Posterior cingulate gyrus (tissue), 11 donors: ENCODE measurements at places on chromosomes 7 and 10.

GRCh38 chr7:84138411-84138810, 56.2 kb downstream of the SEMA3A start:
- DNase-seq, result no peak

DNA sequence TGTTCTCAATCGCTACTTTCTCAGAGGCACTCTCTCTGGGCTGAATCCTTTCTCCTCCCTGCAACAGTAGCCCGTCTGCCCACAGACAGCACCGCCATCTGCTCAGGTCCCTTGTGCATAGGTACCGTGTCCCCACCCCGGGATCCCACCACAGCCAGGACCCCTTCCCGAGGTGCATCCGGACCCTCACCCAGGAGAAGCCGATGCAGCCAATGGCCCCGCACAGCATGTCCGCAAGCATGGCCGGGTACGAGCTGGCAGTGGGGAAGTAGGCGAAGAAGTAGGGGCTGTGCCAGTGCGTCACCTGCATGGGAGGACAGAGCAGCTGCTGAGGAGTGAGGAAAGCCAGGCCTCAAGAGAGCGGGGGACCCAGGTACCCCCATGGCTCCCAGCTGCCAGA, 25.5 kb downstream of the DDC start:
- DNase-seq, result no peak

- DNase-seq, result no peak
Measured at GRCh38 chr10:131860806-131861440, 39.9 kb upstream of the PPP2R2D start.

- DNase-seq, result peak; percentile 36
Measured at GRCh38 chr7:106050746-106051117, 61.4 kb downstream of the SYPL1 start.

DNA sequence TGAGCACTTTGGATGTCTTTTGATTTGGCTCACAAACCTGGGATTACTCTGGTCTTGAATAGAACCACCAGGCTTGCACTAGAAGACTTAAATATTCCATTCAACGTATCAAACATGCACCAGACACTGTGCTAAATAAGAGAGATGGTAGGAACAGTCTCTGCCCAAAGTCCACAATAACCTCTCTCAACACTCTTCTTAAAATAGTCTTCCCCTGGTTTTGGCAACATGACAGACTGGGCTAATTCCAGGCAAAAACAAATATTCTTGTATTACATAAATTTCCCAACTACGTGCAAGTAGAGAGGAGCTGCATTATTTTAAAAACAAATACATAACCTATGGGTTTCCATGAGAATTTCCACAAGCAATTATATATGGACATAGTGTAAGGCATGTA, 64.8 kb upstream of the PAPSS2 start:
- no peak for DNase-seq

DNA sequence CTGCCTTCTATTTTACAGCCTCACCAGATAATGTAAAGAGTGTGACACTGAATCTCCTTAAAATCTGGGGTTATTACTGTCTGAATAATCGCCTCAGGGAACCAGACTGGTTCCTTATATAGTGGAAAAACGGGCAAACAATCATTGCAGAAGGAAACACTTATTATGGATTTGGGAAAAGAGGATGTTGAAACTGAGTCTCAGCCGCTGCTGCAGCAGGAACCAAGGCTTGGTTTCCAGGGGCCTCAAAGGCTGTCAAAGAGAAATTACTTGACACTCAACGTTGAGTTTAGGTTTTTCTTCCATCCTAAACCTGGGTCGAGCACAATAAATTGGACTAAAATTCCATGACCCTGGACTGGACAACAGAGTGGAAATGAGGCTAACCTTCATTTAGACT, 103.8 kb upstream of the AHR start:
- DNase-seq, result no peak

DNA sequence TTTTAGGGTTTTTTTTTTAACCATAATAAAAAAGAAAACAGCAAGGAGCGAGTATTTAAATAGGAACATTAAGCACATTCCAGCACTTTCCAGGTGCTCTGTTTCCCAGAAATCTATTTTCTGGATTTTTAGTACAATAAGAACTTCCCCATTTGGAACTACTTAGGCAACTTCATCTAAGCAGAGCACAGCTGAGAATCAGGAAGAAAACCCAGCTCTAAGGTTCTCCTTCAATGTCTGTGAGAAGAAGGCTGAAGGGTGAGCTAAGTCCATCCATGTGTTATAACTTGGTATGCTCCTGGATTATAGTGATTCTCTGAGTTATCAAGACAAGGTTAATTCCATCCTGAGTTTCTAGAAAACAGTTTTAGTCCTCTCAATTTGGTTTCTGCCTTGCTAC, 181.9 kb downstream of the CYP26A1 start:
- DNase-seq, result no peak

DNA sequence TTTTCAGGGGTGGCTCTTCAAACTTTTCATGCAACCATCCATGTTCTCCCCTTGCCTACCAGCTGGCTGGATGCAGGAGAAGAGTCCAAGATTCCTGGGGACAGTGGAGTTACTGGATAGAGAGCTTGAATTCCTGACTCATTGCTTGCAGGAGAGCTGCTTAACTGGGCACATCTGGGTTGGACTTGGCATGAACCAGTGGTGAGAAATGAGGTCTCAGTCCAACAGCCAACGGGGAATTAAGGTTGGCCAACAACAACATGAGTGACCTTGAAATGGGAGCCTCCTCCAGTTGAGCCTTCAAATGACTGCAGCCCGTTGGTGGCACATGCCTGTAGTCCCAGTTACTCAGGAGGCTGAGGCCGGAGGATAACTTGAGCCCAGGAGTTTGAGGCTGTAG, 58.1 kb upstream of the OPN4 start:
- DNase-seq, result no peak

DNA sequence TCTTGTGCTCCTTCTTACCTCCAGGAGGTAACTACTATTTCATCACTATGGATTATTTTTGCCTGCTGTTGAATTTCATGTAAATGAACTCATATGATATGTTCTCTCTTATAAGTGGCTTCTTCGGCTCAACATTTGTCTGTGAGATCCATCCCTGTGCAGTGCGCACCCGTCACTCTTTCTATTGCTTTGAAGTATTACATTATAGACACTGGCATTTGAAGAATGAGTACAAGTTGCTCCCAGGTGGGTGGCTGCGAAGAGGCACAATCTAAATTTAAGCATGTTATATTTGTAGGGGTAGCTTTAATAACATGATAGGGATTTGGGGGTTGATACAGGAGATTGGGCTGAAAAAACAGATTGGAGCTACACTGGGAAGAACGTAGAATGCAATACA, 809.7 kb downstream of the CCSER2 start:
- DNase-seq, result no peak

DNA sequence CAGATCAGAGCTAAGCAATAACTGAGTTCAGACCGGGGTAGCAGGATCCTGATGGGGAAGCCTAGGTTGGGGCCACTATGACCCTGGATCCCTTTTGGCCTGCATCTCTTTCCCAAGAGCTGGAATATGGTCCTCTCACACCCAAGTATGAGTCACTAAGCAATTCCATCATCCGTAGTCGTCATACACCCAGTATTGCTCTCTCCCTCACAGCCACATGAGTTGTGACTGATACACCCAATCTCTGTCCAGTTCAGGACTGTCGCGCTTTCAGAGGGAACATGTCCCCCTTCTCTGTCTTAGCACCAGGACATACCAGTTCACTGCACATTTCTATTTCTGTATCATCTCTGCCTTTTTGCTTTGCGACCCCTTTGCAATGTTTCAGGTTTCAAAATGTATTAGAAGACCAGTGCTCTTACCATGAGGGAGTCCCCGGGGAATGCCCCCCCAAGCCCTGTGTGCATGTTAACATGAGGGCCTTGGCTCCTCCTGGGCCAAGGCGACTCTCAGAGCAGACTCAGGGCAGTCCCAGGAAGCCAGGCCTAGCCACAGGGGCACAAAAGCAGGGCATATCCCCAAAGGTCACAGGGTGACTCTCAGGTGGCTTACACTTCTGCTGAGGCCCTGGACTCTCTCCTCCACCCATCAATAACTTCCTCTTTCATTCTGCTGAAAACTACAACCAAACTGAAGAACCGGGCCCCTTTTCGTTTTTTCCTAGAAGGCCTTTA, 75.3 kb upstream of the SAMD8 start:
- no peak for DNase-seq

DNA sequence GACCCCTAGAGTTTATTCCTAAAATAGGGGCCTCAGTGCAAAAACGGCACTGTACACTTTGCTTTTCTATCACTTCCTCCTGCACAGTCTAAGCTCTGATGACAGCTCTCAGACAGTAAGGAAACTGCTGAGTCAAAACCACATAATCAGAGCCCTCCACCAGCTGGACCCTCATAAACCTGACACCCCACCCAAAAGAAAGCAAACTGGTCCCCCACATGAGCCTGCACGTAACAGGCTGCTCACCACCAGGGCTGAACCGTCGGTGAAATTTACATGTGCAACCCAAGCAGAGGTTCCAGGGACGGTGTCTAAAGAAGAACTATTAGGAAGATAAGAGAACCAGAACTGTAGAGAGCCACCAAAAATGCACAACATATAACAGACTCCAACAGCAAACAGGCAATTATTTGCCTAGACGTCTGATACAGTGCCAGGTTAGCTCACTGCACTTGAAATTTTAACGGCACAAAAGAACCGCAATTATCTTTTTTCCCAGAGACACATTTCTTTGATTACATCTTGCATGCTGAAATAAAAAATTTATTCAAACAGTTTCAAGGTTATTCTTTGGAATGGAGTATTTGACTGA, 19.6 kb downstream of the SGMS1 start:
- DNase-seq, result no peak

- DNase-seq, result no peak
Measured at GRCh38 chr7:29764227-29764626, 42.1 kb upstream of the WIPF3 start.

DNA sequence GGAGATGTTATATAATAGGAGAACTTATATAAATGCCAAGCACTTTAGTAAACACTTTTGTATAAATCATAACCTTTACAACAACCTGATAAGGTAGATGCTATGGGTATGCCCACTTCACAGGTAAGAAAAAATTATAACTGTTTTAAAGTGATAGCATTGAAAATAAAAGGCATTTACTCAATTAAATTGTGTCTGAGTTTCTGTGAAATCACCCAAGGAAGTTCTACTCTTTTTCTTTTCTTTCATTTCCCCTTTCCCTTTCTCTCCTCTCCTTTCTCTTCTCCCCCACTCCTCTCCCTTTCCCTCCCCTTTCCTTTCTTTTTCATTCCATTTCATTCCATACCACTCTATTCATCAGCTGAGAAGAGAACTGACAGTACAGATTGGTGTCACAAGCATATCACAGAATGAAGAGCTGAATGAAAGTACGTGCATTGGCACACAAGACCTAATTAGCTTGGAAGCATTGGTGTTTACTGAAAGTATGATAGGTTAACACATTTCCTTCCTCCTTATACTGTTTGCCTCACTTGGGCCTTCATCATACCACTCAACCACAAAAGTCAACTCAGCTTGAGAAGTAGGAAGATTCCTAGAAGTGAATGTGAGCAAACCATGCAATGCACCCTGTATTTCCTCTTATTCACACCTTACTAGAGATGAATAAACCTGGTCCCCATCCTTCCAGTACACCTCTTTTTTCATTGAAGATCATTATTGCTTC, 117.9 kb upstream of the AGR3 start:
- no peak for DNase-seq

GRCh38 chr7:133124974-133125373, 43.1 kb upstream of the CHCHD3 start:
- no peak for DNase-seq

- no peak for DNase-seq
Measured at GRCh38 chr7:30308389-30308788, 24.0 kb downstream of the ZNRF2 start.
